ENCODE measurements at places on chromosomes 12 and 14. TPM values are rescaled to one million over a fixed set of nuclear protein-coding genes. Genes with fewer than 3 reads are reported as not detected.

DNA sequence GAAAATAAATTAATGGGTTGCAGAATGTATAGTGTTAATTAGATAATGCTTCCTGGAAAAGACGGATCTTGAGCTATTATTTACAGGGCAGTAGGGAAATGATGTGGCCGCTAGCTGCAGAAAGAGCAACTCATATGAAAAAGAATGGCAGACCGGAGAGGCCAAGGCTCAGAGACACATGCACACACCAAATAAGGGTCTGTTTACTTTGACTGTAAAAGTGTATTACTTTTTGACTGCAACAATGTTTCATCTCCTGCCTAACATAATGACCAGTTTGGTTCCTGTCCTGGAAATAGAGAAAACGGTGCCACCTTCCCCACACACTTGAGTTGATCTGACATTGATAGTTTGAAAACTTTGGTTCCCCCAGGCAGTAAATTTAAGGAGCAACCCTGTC lies 290.9 kb downstream of the CACNA1C start:
- H3K27me3 ChIP-seq, result no peaks in the 10 kb centered on the region
- DNase-seq, result no peak
- no peak overlapping the region for H3K27ac ChIP-seq
- no peaks in the 10 kb centered on the region for H3K36me3 ChIP-seq
- H3K4me1 ChIP-seq, result no peaks in the 10 kb centered on the region

FLVCR2 gene
- total RNA-seq, result 0.71 TPM

FOXG1 gene
- not detected for total RNA-seq

RPGRIP1 gene
- total RNA-seq, result not detected

TEP1 gene
- 17.4 TPM for total RNA-seq

CLEC4D gene
- not detected for total RNA-seq
